ENCODE measurements at places on chromosomes 12 and 14. TPM values are rescaled to one million over a fixed set of nuclear protein-coding genes. Genes with fewer than 3 reads are reported as not detected.

GRCh38 chr12:39587225-39587624, 32.4 kb downstream of the ABCD2 start:
- no peaks in the 10 kb centered on the region for H3K36me3 ChIP-seq
- no peak overlapping the region for H3K27ac ChIP-seq
- no peaks in the 10 kb centered on the region for H3K4me1 ChIP-seq

DNA sequence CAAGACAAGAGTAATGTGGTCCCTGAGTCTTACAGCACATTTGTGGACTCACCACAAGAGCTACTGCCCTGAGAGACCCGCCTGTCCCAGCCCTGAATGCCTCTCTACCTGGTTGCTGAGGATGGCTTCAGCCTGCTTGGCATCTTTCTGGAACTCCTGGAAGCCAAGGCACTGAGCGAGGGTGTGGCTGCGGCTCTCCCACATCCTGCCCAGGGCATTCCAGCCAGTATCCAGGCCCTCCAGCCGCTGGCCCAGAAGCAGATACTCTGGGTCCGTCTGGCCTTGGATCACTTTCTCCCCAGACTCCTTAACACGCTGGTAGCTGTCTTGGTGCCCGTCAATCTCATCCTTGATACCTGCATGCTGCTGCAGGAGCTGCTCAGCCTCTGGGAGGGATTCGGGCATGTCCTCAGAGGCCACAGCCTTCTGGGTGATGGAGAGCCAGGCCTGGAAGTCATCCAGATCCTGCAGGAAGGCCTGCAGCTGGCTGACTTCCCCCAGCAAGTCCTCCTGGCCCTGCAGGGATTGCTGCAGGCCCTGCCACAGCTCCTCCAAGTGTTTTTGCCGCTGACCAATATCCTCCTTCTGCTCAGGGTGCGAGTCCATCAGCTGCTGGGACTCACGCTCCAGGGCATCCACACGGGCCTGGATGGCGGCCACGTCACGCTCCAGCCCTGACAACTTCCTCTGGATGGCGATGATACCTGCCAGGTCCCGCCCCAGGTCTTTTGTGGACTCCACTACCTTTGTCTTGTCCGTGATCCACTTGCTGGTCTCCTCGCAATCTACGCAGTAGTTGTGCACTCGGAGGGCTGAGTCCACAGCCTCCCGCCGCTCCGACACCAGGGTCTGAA, 82.3 kb downstream of the PLEKHG3 start:
- no peak overlapping the region for H3K27ac ChIP-seq
- no peak overlapping the region for H3K4me3 ChIP-seq
- peaks cover 21% of the 10 kb centered on the region for H3K4me1 ChIP-seq

The POLR3B gene
- total RNA-seq, result 8.8 TPM

The PSEN1 gene
- total RNA-seq, result 55.3 TPM

The SIX4 gene
- total RNA-seq, result 28.8 TPM
